ENCODE measurements at places on chromosomes 16 and 17. TPM values are rescaled to one million over a fixed set of nuclear protein-coding genes. Genes with fewer than 3 reads are reported as not detected.

The DOC2B gene
- 4.5 TPM for total RNA-seq

DNA sequence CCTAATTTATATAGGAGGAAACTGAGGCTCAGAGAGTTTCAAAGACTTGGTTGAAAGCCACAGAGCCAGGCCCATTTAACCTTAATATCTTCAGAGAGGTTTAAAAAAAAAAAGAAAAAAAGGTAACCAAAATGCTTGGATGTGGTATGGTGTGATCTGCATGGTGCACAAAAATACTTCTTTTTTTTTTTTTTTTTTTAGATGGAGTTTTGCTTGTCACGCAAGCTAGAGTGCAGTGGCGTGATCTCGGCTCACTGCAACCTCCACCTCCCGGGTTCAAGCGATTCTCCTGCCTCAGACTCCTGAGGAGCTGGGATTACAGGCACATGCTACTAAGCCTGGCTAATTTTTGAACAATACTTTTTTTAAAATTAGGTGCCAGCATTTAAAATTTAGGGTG, 101.8 kb downstream of the XYLT1 start:
- no peak for DNase-seq

- no peak for DNase-seq
These were observed 18.4 kb downstream of the TRAP1 start for GRCh38 chr16:3698941-3699340.

The CES4A gene
- 4.6 TPM for total RNA-seq

The TMEM100 gene
- total RNA-seq = 17.0 TPM

DNA sequence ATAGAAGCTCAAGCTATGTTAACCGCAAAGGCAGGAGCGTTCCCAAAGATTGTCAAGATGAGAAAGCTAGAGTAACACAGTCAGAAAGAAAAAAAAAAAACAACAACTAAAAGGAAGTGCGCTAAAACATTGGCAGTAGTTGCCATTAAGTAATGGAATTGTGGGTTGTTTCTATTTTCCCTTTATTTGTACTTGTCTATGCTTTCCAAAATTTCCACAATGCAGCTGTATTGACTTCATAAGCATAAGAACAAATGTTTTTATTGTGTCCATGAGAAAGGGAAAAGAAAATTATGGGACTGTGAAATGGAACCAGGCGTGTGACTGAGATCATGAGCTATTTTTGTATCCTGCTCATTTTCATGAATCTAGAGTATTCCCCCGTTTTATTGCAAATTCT, 153.4 kb downstream of the TMEM114 start:
- no peak for DNase-seq

DNA sequence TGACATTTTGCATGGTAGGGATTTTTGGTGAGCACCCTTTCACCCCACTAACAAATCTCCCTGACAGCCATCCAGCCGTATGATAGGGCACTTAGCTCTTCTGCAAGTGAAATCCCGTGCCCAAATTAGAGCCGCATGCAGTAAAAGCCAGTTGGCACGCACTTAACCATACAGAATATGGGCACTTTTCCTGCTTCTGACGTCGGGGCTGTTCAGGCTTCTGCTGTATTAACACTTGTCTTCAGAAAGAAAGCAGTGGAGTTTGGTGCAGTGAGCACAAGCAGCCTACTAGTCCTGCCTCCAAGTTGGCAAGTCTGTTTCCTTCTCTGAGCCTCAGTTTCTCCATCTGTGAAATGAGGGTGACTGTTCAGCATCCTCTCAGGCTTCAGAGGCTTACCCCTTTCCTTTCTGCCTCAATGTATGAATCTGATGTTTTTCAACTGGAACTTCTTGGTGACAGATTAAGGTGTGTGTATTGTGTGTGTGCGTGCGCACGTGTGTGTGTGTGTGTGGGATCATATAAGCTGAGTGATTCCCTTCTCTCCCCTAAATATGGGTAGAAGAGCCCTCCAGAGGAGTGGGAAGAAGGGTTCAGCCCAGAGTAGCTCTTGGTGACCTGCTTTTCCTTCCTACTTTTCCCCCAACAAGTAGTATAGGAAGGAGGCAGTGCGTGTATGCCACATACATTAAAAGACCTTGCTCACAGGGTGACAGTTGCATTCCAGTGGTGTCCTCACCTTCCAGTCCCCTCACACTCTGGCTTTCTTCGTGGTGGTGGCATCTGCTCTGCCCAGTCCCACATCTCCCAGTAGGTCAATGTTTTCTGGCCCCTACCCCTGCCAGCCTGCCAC, 19.0 kb downstream of the IGF2BP1 start:
- DNase-seq = peak; percentile 45

GRCh38 chr17:73013816-73014663, 78.4 kb downstream of the SLC39A11 start:
- DNase-seq = peak; percentile 4

- no peak for DNase-seq
These were observed 285.8 kb downstream of the NPIPA8 start for GRCh38 chr16:18050777-18051176.

DNA sequence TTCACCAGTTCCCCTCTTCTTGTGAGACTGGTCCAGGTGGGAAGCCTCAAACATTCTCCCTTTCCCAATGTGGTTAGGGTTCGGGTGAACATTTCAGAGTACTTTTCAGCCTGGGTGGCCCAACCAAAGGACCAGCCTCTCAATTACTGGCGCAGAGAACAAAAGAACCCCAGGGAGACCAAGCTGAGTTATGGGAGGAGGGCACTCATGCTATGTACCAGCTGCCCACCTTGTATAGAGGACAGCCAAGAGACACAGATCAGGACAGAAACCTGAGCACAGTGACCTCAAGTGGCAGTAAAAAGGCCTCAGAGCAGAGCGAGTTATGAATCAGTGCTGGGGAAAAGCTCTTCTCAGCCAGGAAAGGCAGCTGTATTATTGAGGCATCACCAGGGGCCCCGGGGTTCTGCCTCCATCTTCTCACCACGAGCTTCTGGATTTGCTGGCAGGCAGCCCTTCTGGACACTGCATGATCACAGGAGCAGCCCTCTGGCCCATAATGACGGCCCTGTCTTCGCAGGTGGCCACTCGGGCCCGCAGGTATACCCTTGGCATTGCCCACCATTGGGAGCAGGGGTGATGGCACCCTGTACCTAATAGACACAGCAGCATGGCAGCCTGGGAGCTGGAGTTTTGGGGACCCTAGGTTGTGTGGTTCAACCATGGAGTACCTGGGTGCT, 3.8 kb downstream of the G6PC3 start:
- no peak for DNase-seq

The ATP2C2 gene
- not detected for total RNA-seq

DNA sequence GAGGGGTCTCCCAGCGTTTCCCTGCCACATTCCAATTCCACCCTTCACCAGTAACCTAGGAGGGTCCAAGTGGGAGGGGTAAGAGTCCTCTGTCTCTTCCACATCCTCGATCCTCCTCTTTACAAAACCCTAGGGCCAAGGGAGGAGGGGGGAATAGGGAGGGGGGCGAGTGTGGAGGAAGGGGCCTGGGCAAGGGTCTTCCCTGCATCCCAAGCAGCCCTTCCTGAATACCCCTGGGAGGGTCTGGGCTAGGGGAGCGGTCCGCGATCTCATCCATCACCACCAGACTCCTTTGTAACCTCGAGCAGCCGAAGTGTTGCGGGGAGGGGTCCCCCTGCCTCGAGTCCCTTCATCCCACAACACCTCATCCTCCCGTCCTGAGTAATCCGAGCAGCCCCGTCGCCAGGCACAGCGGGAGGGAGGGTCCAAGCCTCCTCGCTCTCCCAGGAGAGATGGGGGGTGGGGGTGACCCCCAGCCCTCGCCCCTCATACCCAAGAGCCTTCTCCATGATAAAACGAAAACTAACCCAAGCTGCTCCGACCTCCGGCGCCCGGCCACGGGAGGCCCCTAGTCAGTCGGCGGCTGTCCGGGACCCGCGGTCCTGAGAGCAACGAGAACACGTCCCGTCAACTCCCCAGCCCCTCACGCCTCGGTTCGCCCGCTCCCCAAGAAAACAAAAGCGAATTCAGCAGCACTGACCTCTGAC, 502 bp downstream of the SMPD3 start:
- no peak for DNase-seq

DNA sequence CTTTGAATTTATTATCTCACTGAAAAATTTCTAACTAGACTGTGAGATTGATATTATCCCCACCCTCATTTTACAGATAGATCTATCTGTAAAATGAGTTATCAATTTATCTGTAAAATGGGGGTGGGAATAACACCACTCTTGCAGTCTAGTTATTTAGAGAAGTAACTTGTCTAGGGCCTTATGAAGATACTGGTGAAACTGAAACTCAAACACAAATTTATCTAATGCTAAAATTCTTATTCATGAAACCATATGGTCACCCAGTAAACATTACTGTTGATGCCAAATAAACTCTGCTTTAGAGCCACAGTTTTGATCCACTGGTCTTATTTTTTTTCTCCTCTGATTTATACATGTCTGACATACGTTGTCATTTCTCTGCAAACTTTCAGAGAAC, 52.1 kb upstream of the SMIM36 start:
- DNase-seq = no peak

- DNase-seq = no peak
These were observed 5.4 kb downstream of the CD2BP2 start for GRCh38 chr16:30349675-30350074.

- DNase-seq = peak; percentile 92
These were observed 9.1 kb downstream of the TFAP4 start for GRCh38 chr16:4263504-4264436.

The CARD14 gene
- not detected for total RNA-seq

GRCh38 chr16:56518425-56518824, 1.4 kb downstream of the BBS2 start:
- DNase-seq = no peak

The PSMD7 gene
- 123 TPM for total RNA-seq

GRCh38 chr17:18093616-18094408, 6.1 kb downstream of the DRG2 start:
- DNase-seq = peak; percentile 79

DNA sequence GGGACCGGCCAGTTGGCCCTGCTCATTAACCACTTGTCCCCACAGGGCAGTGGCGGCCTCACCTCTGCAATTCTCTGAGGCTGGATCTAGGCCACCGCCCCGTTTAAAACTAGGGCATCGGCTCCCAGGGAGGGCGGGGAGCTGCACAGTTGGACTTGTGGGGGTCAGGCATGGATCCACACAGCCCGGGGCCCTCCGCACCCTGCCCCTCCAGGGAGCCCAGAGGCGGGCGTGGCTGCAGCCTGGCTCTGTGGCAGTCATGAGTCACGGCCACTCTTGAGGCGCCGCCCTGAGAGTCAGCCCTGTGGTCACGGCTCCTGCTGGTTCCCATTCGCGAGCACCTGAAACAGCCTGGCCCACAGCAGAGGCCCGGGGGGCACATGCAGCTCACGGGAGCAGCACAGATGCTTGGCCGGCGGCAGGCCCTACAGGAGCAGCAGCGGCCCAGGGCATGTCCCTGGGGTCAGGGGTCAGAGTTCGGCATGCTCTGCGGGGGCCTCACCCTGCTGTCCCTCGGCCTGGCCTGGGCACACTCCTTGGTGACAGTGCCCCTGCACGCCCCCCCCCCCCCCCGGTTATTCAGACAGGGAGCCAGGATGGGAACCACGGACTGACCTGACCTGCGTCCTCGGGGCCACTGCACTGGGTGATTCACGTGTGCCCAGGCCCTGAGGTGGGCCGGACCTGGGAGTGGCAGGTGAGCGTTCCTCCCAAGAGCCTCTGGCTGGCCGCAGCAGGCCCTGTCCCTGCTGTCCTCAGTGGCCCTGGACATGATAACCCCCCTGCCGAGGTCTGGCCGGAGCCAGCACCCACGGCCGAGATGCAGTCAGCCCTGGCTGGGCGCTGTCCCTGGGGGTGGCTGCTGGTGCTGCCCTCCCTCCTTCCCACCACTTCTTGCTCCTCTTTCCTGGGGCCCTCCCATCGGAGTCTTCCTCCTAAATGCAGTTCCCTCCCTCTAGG, 8.2 kb downstream of the CAPN15 start:
- DNase-seq = no peak

DNA sequence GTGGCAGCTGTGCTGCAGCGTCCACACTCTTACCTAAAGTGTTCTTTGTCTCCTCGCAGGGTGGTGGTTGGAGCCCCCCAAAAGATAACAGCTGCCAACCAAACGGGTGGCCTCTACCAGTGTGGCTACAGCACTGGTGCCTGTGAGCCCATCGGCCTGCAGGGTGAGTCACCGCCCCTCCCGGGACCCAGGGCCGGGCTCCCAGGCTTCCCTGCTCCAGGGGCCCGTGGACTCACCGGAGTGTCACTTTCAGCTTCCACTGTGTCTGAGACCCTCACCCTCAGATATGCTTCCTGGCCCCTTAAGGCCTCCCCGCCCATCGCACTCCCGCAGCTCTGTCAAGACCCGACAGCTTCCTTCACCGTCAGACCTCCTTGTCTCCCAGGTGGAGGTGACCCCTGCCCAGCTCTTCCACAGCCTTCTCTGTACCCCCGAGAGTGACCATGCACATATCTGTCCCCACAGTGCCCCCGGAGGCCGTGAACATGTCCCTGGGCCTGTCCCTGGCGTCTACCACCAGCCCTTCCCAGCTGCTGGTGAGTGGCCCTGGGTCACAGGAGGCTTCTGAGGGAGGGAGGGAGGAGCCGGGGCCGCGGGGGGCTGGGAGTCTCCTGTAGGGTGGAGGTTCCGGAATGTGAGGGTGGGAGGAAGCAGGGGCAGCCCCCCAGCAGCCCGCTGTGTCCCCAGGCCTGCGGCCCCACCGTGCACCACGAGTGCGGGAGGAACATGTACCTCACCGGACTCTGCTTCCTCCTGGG, 1.8 kb downstream of the ITGAX start:
- no peak for DNase-seq

The HSF4 gene
- total RNA-seq = 49.9 TPM

DNA sequence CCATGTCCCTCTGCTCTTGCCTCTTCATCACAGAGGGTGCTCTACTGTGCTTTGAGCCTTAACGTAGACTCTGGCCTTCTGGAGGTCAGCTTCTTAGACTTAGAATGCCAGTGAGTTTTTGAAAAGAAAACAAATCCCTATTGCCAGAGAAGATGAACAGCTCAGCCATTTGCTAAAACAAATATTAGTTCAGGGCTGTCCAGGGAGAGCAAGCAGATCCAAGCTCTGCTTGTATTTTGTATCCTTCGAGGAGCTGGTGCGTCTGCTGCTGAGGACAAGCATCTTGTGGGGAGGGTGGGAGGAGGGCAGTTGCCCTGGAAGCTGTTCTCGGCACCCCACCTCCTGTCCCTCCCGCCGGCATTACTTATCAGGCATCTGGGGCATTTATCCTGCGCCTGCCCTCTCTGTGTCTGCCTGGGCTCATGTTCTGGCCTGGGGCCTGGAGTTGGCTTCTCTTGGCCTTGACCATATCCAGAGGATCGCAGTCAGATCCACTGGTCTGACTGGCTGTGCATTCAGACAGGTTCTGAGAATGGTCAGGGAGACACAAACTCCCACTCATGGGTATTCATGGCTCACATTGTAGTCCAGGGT, 173.1 kb upstream of the NLRP1 start:
- no peak for DNase-seq

Measured in Right ventricle myocardium inferior (tissue), 1 donor.